ENCODE measurements at places on chromosomes 11 and 22. TPM values are rescaled to one million over a fixed set of nuclear protein-coding genes. Genes with fewer than 3 reads are reported as not detected.

- no peak for DNase-seq
These were observed 238.9 kb upstream of the API5 start for GRCh38 chr11:43072911-43073310.

DNA sequence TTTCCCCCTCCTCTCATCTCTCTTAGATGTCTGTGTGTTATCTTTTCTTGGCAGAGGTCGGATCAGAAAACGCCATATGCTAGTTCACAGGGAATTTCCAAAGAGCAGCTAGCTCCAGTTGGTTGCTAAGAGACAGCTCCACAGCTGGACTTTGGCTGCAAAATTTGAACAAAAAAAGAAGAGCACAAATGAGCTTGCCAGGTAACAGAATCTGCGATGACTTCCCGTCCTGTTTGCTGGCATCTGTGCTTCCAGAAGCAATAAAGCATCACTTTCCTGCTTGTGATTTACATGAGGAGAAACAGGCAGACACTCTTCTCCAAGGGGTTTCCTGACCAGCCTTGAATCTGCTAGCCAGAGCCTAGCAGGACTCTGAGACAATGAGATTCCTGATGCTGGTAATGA lies 596.0 kb upstream of the B3GAT1 start:
- DNase-seq, result no peak

The CARNS1 gene
- 1.7 TPM for total RNA-seq

The TUBGCP6 gene
- total RNA-seq, result 45.4 TPM

The BATF2 gene
- total RNA-seq, result not detected

The LRRC10B gene
- 0.74 TPM for total RNA-seq

The ADORA2A gene
- 5.2 TPM for total RNA-seq

The RAC2 gene
- 15.7 TPM for total RNA-seq

The MRGPRX4 gene
- not detected for total RNA-seq
